ENCODE measurements at places on chromosomes 4 and X.

DNA sequence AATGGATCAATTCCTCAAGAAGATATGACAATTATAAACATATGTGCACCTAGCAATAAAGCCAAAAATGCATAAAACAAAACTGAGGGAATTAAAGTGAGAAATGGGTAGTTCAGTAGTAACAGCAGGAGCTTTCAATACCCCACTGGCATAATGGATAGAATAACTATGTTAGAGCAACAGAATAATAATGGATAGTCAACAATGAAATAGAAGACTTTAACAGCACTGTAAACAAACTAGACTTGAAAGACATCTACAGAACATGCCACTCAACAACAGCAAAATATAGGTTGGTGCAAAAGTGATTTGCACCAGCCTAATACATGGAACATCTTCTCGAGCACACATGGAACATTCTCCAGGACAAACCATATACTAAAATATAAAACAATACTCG is 20.0 kb upstream of the MBNL3 start:
- no peak for DNase-seq

DNA sequence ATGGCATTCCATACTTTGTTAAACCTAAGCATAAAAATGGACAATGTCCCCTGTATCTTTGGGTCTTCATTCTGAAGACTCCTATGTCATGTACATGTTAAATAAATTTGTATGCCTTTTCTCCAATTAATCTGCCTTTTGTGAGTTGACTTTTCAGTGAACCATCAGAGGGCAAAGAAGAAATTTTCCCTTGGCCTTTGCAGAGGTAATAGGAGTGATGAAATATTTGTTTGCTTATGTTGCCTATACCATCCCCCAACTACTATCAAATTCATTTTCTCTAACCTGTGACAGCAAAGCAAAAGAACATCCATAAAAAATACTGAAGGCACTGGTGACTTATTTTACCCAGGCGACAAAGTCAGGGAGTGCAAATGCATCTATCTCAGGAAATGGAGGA is 18.2 kb downstream of the NAAA start:
- DNase-seq = no peak

DNA sequence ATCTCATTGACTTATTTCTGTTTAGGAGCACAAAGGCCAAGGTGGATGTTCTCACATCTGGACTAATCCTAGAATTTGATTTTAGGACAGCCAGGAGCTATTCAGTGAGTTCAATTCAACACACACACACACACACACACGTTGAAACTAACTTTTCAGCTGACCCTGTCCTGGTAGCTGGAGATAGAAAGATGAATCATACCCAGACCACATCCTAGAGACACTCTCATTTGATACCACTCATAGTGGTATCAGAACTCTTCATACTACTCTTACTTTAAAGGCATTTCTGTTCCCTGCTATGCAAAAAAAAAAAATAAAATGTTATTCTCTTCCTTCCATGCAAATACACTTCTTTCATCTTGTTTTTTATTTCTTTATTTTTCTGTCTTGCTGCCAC is 36.7 kb downstream of the KLF8 start:
- no peak for DNase-seq

- no peak for DNase-seq
Observed at GRCh38 chr4:85510632-85510984, 35.7 kb downstream of the ARHGAP24 start.

DNA sequence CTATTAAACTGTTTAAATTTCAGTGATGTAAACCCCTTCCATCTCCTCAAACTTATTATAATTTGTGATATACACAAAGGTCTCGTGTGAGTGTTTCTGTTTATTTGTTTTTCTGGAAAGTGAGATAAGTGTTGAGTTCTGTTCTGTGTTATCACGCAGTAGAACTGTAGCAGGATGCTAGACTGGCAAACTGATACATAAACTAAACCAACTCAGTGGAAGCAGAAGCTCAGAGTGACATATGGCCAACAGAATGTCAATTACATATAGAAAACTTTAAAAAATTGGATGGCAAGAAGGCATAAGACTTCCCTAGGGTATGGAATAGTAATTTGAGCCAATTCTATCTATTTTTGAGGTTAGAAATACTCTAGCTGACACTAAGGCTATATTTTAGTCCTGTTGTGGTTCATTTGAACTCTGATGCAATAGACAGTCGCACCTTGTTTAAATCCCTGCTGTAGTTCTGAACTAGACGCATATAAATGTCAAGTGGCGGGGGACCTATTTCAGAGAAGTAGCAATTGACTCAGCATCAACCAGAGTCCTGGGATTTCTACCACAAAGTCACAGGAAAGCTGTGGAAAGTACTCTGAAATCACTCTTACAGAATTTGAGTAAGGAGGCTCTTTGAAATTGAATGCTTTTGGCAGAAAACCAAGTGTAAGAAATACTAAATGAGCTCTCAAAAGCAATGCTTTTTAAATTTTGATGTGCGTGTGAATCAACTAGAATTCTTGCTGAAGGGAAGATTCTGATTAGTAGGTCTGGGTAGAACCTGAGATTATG is 294.4 kb downstream of the INPP4B start:
- DNase-seq = no peak

DNA sequence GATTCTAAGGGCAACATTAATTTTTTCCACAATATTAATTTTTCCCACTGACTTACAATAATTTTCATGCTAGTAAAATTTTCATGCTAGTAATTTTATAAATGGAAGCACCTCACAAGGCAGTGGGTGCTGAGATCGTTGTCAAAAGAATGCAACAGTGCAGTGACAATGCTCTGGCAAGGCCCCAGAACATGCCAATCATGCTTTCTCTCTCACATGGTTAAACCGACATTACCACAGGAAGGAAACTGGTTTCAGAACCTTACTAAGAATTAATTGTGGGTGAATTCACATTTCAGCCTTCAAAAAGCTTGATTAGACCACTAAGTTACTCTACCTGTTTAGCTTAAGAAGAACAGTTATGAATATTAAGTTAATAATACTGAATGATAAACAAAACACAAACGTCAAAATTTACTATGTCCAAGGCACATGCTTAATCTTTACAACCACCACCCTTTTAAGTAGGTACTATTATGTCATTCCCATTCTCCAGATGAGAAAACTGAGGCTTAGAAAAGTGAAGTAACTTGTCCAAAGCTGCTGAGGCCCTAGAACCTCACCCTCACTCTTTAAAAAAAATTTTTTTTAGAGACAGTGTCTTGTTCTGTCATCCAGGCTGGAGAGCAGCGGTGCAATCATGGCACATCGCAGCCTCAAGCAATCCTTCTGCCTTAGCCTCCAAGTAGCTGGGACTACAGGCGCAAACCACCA is 10.0 kb upstream of the OPHN1 start:
- DNase-seq = peak; percentile 17

GRCh38 chrX:68874076-68874475 is 45.3 kb downstream of the EFNB1 start:
- no peak for DNase-seq

- DNase-seq = no peak
Observed at GRCh38 chrX:33416273-33416805, 205.0 kb upstream of the DMD start.

GRCh38 chrX:24202465-24203031 is 53.0 kb downstream of the ZFX start:
- DNase-seq = no peak

GRCh38 chr4:77800483-77801259 is 18.5 kb downstream of the CNOT6L start:
- no peak for DNase-seq

- DNase-seq = no peak
Observed at GRCh38 chrX:29065477-29065876, 478.2 kb downstream of the IL1RAPL1 start.

GRCh38 chr4:145333786-145334185 is 147.9 kb upstream of the SMAD1 start:
- DNase-seq = no peak

DNA sequence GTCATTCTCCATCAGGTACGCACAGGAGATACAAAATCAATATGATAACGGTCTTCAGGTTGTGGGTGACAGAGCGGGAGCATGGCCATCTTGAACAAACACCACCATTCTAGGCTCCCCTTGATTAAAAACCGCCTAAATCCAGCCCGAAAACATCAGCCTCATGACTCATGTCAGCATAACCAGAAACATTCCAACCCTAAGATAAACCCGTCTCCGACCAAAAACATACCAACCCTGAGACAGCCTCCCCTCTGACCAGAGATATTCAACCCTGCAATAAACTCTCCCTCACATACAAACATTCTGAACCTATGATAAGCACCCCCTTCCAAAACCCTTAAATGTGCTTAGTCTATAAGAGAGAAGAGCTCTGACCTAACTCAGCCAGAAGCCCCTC is 157.9 kb downstream of the DHRSX start:
- no peak for DNase-seq

GRCh38 chrX:109920868-109921267 is 82.0 kb upstream of the TMEM164 start:
- DNase-seq = no peak

- no peak for DNase-seq
Observed at GRCh38 chr4:38320343-38320695, 343.7 kb upstream of the KLF3 start.

DNA sequence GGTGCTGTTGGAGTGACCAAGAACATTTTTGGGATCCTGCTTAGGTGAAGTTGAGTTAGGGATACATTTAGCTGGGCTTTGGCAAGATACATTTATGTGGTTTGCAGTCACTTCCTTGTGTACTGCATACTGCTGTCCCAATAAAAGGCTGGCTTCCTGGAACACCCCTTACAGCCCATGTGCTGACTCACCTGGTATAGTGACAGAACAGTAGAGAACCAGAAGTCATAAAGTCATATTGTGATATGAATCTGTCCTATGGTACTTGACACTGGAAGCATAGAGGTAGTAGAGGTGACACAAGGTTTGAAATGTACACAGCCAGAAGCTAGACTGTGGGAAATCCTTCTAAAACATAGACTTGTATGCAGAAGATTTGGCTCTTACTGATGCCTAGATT is 55.3 kb upstream of the SLC25A43 start:
- DNase-seq = no peak

DNA sequence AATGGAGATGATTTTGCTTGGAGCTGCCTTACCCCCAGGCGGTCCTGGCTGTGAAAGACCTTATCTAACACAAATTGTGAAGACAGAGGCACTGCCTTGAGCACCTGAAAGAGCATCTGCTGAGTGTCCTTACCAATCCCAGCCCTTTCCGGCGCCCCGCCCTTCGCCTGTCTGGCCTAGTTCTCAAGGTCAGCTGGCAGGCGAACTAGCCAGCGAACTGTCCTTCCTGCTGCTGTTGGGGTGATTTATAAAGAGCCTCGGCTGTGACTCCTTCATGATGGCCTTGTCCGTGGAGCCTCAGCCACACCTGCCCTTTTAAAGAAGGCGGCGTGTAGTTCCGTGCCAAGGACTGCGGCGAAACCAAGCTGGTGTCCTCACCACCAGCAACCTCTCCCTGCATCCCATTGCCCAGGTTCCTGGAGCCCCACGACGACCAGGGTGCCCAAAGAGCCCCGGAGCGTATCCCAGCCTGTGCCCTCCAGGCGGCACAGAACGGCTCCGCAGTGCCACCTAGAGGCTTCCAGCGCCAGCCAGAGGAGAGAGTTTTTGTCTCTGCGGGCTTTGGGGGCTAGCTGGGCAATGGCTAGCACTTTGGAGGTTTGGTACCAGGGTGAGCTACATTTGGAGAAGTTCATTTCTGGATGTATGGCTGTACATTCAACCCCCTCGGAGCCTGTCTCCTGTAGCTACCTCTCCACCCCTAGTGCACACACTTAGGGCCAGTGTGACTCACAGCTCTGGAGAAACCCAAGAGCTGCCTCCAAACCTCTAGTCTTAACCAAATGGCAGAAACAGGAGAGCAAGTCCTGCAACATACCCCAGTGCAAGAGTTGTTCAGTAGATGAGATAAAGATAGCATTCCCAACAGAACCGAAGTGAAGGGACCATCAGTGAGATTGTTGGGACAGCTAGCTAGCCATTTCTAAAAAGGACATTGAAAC is 36.8 kb upstream of the VMA21 start:
- peak; percentile 16 for DNase-seq

DNA sequence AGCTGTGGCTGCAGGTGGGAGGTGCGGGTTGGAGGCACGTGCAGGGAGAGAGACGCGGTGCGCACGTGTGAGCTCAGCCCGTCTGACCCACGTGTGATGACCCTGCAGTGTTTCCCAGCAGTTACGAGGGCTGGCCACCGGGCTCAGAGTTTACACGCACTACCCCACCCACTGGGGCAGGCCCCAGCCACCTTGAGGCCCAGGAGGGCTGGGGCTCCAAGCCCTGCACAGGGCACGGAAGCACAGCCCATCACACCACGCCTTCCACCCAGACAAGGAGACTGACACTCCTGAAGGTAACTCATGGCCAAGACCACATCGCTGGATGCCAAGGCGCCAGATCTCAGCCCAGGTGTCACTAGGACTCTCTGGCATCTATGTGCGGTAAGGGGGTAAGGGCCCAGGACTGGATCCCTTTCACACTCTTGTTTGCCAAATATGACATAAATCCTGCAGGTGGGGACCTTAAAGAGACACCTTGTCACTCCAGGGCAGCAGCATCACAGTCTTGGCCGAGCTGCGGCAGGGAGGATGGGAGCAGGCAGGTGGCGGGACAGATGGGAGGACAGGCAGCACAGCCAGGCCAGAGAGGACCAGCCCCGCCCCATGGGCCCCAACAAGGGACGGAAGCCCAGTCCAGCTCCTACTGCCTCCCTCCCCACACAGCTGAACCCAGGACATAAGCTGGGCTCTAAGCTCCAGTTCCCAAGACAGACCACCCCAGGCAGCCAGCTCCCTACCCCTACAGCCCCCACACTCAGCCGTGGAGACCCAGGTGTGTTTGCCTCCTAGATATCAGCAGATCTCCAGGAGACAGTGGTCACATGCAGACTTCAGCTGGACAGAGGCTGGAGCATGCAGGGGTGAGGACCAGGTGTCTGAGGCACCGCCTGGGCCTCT is 56.8 kb downstream of the ZFYVE28 start:
- DNase-seq = no peak

GRCh38 chr4:8854931-8855330 is 16.7 kb downstream of the HMX1 start:
- no peak for DNase-seq

DNA sequence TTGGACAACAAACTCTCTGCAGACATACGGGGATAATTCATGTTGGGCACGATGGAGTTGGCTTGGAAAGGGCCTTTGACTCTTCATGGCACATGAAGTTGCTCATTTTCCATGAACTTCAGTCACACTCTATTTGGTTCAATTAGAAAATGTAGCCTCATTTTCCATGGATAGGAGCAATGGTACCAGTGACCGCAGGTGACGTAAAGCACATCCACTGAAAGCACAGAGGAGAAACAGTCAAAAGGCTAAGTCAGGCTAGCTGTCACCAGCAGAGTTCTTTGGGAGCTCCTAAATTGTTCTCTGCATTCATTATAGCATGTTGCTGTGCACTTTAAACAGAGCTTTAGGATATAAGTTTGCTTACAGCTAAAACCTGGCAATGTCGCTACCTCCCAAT is 39.9 kb upstream of the MAP3K15 start:
- no peak for DNase-seq
